ENCODE measurements at places on chromosomes 6 and 20. TPM values are rescaled to one million over a fixed set of nuclear protein-coding genes. Genes with fewer than 3 reads are reported as not detected.
A peak's percentile ranks its signal among the peaks of the same experiment; 100 is the strongest.

Gene PRICKLE4
- 3.6 TPM for total RNA-seq

DNA sequence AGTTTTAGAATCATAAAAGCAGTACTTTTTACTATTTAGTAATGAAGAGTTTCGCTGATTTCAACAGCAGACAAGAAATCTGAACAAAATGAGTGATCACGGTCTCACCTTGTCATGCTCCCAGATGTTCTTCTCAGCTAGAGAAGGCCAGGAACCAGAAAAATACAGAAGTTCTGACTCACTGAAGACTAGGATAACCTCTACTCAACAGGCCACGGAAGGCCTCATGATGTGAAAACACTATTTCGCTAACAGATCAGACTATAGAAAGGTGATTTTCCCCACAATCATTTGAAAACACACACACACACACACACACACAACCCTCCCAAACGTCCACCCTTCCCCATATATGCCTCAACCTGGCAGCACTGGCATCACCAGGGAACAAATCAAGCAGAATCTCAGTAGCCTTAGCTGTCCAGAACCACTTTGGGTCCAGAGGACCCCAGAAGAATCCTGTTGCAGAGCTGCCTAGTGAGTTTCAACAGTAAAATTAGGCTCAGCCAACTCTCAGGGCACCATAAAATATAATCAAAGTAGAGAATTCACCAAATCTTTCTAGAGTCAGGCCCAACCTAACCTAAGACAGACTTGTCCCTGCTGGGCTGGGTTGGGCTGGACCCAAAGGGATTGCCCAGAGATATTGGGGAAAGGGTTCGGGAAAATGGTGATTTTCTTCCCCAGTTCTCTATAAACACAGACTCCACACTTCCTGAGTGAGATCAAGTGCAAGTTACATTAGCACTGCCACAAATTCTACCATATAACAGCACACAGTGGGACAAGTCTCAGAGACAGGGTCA, 7.9 kb downstream of the EXOC2 start:
- H3K4me3 ChIP-seq = peak overlapping the region; percentile 11
- DNase-seq = no peak
- H3K36me3 ChIP-seq = no peaks in the 10 kb centered on the region
- H3K27me3 ChIP-seq = no peaks in the 10 kb centered on the region
- H3K27ac ChIP-seq = peak overlapping the region; percentile 96

DNA sequence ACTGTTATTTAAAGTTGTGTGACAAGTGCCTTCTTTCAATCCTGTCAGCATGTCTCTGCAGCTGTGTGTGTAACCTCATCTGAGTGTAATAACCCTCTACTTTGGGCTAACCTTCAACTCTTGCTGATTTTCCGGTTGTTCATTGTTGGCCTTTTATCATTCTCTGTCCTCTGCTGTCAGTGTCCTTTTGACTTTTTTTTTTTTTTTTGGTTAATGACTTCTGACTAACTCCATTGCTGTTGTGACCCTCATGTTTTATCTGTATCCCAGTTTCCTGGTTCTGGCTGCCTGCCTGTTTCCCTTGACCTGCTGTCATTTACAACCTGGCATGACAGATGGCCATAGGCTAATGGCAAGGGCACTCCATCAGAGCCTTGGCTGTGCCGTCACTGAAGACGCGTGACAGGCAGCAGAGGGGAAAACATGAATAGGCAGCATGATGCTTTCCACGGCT, 145.7 kb upstream of the MAN1A1 start:
- peaks cover 40% of the 10 kb centered on the region for H3K27me3 ChIP-seq
- H3K4me3 ChIP-seq = no peak overlapping the region
- H3K36me3 ChIP-seq = no peaks in the 10 kb centered on the region

DNA sequence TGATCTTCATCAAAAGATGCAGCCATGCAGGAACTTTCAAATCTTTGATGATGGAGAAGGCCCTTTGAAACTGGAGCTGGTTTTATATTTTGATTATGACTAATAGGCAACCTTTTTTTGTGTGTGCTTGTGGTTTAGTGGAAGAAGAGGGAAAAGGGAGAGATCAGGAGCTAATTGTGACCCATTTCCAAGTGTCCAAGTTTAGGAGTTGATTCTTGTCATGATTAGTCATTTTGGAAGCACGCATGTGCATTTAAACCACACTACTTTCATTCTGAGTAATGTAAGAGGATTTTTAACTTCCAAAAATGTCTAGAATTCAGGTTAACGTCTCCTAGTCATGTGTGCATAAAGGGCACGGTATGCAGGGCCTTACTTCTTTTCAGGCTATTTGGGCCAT, 3.5 kb downstream of the FOXO3 start:
- H3K27ac ChIP-seq = peak overlapping the region; percentile 92
- H3K4me3 ChIP-seq = peak overlapping the region; percentile 43
- peaks cover 5% of the 10 kb centered on the region for H3K36me3 ChIP-seq
- no peak for DNase-seq

DNA sequence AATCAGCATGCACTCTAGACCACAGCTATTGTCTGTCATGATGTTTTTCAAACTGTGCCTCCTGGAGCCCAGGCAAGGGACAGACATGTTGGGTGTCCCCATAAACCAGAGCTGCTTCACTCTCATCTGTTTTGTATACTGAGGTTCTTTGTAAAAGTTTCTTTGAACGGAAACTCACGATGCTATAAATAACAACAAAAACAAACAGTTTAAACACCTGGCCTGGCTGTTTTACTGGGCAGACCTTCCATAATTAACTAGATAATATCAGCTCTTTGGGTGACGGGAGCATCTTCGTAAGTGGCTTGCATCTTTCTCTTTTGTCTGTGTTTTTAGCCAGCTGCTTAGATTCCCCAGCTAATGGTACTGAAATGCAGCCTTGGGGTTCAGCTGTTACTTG, 190.3 kb downstream of the ZDHHC14 start:
- no peak overlapping the region for H3K4me3 ChIP-seq
- no peaks in the 10 kb centered on the region for H3K4me1 ChIP-seq
- no peaks in the 10 kb centered on the region for H3K27me3 ChIP-seq
- DNase-seq = no peak
- no peaks in the 10 kb centered on the region for H3K36me3 ChIP-seq

GRCh38 chr20:22346716-22347115, 237.7 kb downstream of the FOXA2 start:
- no peak for DNase-seq
- no peaks in the 10 kb centered on the region for H3K36me3 ChIP-seq
- H3K4me3 ChIP-seq = no peak overlapping the region
- H3K4me1 ChIP-seq = no peaks in the 10 kb centered on the region
- H3K27ac ChIP-seq = no peak overlapping the region

GRCh38 chr6:67496191-67496590, 1138.9 kb upstream of the ADGRB3 start:
- no peak for DNase-seq
- no peak overlapping the region for H3K4me3 ChIP-seq
- no peak overlapping the region for H3K27ac ChIP-seq
- H3K36me3 ChIP-seq = no peaks in the 10 kb centered on the region

DNA sequence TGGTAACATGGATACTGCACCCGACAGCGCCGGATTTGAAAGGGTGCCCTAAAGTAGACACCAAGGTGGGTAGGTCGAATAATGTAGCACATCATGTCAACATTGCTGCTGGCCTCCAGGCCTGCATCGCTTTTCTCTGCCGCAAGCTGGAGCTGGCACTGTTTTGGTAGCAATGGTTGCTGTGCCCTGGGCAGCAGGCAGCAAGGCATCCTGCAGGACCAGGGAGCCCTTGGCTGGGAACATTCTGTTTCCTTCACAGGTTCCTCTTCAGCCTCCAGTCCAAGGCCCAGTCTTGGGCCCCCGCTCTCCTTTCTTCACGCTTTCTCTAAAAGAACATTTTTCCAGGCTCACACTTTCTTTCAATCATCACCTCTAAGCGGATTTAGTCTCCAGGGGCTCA, 365.8 kb upstream of the JARID2 start:
- H3K27me3 ChIP-seq = no peaks in the 10 kb centered on the region
- H3K27ac ChIP-seq = no peak overlapping the region
- no peaks in the 10 kb centered on the region for H3K36me3 ChIP-seq
- peaks cover 48% of the 10 kb centered on the region for H3K4me1 ChIP-seq
- DNase-seq = no peak

DNA sequence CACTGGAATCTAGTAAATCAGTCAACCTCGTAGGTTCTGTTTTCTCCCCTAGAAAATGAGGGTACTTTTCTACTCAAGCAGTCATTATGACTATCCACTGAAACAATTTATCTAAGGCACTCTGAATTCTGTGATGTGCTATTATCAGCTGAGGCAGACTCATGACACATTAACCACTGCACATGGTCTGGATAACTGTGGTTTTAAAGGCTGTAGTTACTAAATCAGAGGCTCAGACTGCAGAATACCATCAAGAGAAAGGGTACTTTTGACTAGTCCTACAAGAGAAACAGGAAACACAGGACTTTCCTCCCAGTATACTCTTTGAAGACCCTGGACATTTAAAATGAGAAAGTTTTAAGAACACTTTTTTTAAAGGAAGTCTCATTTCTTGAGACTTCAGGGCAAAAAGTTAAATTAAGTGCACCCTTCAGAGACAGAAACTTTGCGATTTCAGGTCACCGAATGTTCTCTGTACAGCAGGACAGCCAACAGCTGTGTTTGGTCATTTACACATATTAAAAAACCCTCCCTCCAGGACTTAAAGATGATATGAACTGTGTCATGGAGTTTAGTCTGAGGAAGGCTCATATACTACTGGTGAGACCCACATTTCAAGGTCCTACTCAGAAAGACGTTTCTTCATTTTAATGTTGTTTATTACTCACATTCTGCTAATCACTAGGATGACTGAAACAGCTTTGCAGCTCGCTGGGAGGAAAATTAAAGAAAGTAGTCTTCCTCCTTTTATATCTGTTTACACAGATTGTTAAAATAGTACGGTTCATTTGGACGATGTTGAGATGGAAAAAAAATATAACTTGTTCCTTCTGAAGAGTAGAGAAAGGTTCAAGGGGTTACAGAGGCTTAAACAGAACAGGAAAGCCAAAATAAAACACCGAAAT, 19.9 kb downstream of the ATXN1 start:
- peaks cover 3% of the 10 kb centered on the region for H3K36me3 ChIP-seq
- H3K27ac ChIP-seq = peak overlapping the region; percentile 83
- peaks cover 88% of the 10 kb centered on the region for H3K4me1 ChIP-seq
- H3K4me3 ChIP-seq = no peak overlapping the region
- H3K27me3 ChIP-seq = no peaks in the 10 kb centered on the region

Gene GGTLC1
- total RNA-seq = not detected

Gene RIPPLY2
- total RNA-seq = not detected

DNA sequence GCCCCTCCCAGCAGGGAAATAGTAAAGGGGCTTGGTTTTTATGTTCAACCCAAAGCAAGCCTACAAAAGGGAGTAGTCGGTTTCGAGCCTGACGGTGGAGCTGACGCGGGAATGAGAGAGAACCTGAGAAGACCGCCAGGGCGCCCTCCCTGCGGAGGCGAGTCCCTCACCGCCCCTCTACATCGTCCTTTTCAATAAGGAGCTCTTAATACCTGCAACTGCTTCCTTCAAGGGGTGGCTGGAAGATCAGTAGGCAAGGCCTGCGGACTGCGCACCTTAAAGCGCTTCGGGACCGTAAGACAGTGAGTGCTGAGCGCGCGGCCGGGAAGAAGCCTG, 709 bp upstream of the ZNF76 start:
- DNase-seq = no peak
- no peaks in the 10 kb centered on the region for H3K36me3 ChIP-seq
- no peaks in the 10 kb centered on the region for H3K27me3 ChIP-seq
- H3K4me3 ChIP-seq = peak overlapping the region; percentile 95
- peak overlapping the region; percentile 97 for H3K27ac ChIP-seq

DNA sequence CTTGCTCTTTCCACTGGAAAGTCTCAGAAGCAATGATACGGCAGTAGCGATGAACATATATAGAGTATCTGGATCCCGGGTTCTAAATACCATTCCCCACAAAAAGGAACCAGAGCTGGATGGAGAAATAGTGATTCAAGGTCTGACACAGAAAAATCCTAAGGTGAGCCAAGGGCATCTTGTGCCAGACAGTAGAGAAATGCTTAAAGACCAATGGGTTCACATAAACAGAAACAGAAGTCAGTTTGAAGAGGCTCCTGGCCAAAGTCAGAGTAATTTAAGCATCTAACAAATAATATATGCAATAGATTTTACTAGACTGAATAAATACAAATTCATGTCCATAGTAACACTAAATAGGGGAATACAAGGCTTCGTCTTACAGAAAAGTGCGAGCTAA, 54.7 kb downstream of the RGS17 start:
- H3K27me3 ChIP-seq = no peaks in the 10 kb centered on the region
- no peak overlapping the region for H3K4me3 ChIP-seq
- no peak for DNase-seq
- H3K4me1 ChIP-seq = no peaks in the 10 kb centered on the region

- H3K4me1 ChIP-seq = peaks cover 55% of the 10 kb centered on the region
- H3K27ac ChIP-seq = peak overlapping the region; percentile 55
- H3K36me3 ChIP-seq = no peaks in the 10 kb centered on the region
- no peaks in the 10 kb centered on the region for H3K27me3 ChIP-seq
Observed at GRCh38 chr20:10504994-10505730, 70.1 kb downstream of the SLX4IP start.

DNA sequence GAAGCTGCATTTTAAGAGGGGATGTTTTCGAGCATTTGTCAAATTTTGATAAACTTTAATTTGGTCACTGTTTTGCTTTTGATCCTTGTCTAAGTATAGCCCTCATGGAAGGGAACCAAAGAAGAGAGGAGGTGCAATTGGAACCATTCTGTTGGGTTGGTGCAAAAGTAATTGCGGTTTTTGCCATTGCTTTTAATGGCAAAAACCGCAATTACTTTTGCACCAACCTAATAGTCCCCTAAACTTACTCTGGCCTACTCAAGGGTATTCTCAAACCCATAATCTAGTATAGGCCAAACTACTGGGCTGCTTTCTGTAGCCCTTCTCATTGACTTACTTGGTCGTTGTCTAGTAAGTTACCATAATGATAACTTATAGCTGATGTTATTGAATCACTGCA, 634.7 kb downstream of the MAFB start:
- peaks cover 5% of the 10 kb centered on the region for H3K27me3 ChIP-seq
- DNase-seq = no peak
- no peaks in the 10 kb centered on the region for H3K36me3 ChIP-seq

DNA sequence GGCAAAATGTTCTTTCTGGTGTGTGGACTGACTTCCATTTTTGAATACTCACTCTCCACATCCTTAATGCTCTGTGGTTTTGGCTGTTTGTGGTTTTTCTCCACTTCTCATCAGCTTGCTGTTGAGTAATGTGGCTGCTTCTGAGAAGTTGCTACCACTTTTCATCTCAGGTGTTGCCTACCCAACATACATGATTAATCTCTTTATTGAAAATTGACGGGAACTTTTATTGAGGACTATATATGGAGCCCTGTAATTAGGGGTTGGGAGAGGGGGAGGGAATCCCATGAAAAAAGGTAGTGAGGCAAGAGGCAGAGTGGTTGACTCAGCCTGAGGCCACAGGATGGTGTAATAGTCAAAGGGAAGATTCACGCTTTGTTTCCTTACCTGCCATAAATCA, 17.6 kb downstream of the IL22RA2 start:
- no peak overlapping the region for H3K27ac ChIP-seq
- peaks cover 4% of the 10 kb centered on the region for H3K27me3 ChIP-seq
- DNase-seq = no peak
- no peaks in the 10 kb centered on the region for H3K36me3 ChIP-seq

Gene TMEM217
- total RNA-seq = 1.8 TPM

Measured in chondrocyte (in vitro differentiated cells).